SHP77 treated with DMSO at 0.1 percent for 48 hours (cell line): ENCODE measurements at places on chromosomes 13 and 19.
A peak's percentile ranks its signal among the peaks of the same experiment; 100 is the strongest.

- DNase-seq, result no peak
These were observed 330.6 kb downstream of the KCNRG start for GRCh38 chr13:50345804-50346203.

GRCh38 chr19:10864538-10864899, 6.8 kb upstream of the CARM1 start:
- DNase-seq, result no peak

- no peak for DNase-seq
These were observed 242.2 kb upstream of the EDNRB start for GRCh38 chr13:78160793-78161192.

DNA sequence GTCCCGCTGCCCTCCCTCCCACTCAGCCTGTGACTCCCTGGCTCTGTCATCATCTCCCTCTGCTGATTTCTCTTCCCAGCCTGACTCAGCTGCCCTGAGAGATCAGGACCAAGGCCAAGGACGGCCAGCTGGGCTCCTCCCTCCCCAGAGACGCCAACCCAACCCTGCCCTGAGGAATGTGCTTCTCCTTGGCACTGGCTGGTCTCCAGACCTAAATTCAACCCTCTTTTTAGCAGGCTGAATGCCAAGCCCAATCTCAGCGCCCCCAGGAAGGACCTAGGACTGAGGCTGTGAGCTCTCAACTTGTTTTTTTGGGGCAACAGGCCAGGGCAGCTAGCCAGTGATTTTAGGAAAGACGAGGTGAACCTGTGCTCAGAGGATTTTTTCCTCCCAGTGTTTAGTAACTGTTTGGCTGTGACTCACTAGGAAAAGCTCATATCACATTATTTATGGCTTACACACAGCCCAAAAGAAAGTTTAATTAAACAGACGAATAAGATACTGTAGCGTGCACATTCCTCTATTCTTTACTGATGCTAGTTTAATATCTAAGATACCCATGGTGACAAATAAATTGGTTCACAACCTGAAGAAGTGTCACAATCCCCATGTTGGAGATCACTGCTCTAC, 7.4 kb upstream of the IGFL1 start:
- no peak for DNase-seq

GRCh38 chr19:56712611-56713276, 41.2 kb upstream of the ZNF835 start:
- DNase-seq, result no peak

- no peak for DNase-seq
These were observed 1.3 kb downstream of the LAMP1 start for GRCh38 chr13:113298043-113298945.

- no peak for DNase-seq
These were observed 204.4 kb upstream of the SERP2 start for GRCh38 chr13:44169018-44169911.

DNA sequence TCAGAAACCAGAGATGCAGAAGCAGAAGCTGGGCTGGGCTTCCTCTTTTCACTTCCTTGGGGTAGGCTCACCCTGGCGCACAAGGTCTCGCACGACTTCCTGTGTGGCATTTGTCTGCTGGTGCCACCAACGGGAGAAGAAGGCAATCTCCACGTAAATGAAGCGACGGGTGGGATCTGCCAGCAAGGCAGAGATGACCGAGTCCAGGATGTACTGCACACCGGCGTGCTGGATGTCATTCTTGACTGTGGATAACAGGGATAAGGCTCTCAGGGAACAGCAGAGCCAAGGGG, 1.3 kb downstream of the MAN2B1 start:
- DNase-seq, result no peak

GRCh38 chr19:40578442-40578908, 1.8 kb downstream of the SHKBP1 start:
- DNase-seq, result no peak

GRCh38 chr13:42215578-42216421, 56.2 kb upstream of the AKAP11 start:
- DNase-seq, result peak; percentile 5

GRCh38 chr13:49681842-49682435, 9.3 kb downstream of the EBPL start:
- DNase-seq, result no peak

DNA sequence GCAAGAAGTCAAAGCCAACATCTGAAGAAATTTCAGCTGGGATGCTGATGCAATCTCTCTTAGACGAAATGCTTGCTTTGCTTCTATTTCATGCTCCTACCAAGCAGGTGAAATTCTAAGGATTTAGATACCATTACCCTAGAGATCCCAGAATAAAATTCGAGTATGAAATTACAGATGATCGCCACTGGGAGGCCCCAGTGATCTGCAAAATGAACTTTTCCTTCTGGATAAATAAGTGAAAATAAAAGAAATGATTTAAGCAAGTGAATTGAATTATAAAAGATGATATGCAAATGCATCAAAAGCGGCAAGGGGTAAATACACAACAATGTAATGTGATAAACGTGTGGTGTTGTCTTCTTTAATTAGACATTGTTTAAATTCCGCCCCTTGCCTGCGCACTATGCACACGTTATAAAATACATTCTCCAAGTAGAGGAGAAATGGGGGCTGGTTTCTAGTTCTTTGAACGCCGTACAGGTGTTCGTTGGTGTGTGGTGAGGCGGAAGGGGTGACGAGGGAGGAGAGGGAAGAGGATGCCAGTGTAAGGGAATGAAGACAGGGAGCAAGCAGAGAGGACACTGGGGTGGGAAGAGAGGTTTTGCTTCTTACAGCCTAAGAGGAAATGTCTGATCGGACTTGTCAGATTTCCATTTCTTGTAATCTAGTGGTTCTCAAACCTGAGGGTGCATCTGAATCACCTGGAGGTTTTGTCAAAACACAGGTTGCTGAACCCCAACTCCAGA, 58.0 kb downstream of the ERCC5 start:
- no peak for DNase-seq

DNA sequence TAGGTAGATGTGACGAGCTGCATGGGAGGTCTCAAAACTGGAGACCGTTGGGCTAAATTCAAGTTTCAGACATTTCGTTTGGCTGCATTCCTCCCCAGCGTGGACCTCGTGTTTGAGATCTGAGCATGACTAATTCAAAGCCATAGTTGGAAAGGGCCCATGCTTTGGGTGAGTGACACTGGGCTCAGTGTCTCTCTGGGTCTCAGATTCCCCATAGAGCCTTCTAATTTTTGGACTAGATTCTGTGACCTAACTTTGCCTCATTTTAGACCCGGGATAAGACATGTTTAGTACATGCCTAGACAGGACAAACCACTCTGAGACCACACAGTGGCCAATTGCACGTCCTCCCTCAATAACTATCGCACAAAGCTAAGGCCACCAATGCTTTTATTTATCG, 16.6 kb downstream of the CKM start:
- DNase-seq, result no peak

DNA sequence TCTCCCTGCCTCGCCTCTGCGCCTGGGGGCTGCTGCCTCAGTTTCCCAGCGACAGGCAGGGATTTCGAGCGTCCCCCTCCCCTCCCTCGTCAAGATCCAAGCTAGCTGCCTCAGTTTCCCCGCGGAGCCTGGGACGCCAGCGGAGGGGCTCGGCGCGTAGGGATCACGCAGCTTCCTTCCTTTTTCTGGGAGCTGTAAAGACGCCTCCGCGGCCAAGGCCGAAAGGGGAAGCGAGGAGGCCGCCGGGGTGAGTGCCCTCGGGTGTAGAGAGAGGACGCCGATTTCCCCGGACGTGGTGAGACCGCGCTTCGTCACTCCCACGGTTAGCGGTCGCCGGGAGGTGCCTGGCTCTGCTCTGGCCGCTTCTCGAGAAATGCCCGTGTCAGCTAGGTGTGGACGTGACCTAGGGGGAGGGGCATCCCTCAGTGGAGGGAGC, 722 bp upstream of the ICAM1 start:
- no peak for DNase-seq

DNA sequence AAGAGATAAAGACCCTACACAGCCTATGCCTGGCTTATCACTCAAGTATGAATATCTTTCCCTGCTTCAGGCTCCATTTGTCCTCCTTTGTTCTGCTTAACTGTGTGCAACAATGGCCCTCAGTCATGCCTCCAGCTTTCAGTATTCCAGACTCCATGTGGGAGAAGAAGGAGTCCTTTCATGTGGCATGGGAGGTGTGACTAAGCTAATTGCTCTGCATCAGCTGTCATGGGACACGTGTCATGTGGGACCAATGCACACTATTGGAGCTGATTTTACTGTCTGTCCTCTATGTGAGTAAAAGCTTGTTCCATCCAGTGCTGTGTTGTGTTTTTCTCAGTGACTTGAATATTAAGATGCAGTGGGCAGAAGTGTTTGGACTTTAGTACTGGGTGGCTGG, 1198.3 kb downstream of the OLFM4 start:
- DNase-seq, result no peak

DNA sequence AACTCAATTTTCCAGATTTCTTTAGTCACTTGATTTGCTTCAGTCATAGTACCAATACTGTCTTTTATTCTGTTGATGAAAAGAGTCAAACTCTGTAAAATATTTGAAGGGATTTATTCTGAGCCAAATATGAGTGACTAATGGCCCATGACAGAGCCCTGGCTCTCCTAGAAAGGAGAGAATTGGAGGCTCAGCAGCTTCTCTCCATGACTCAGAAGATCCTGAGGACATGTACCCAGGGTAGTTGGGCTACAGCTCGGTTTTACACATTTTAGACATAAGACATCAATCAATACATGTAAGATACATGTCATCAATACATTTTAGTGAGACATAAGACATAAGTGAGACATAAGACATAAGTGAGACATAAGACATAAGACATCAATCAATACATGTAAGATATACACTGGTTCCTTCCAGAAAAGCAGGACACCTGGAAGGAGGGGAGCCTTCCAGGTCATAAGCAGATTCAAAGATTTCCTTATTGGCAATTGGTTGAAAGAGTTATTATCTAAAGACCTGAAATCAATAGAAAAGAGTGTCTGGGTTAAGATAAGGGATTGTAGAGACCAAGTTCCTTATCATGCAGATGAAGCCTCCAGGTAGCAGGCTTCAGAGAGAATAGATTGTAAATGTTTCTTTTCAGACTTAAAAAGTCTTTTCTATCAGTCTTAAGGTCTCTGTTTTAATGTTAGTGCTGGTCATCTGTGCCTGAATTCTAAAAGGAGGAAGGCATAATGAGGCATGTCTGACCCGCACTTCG, 179.8 kb upstream of the RFC3 start:
- DNase-seq, result no peak

GRCh38 chr13:51714663-51715168, 89.2 kb downstream of the DHRS12 start:
- DNase-seq, result no peak

- no peak for DNase-seq
These were observed 1.4 kb downstream of the FFAR2 start for GRCh38 chr19:35449359-35450043.

GRCh38 chr19:16614941-16615340, 13.1 kb downstream of the MED26 start:
- DNase-seq, result no peak

DNA sequence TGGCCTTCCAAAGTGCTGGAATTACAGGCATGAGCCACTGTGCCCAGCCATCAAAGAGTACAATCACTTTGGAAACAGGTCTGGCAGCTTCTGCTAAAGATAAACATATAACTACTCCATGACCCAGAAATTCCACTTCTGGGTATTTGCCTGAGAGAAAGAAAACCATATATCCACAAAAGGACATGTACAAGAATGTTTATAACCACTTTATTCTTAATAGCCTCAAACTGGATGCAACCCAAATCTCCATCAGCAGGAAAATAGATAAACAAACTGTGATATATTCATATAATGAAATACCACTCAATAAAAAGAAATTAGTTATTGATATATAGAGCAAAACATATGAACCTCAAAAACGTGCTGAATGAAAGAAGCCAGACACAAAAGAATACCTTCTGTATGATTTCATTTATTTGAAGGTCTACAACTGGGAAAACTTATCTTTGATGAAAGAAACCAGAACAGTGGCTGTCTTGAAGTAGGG, 40.5 kb downstream of the TEX26 start:
- no peak for DNase-seq

DNA sequence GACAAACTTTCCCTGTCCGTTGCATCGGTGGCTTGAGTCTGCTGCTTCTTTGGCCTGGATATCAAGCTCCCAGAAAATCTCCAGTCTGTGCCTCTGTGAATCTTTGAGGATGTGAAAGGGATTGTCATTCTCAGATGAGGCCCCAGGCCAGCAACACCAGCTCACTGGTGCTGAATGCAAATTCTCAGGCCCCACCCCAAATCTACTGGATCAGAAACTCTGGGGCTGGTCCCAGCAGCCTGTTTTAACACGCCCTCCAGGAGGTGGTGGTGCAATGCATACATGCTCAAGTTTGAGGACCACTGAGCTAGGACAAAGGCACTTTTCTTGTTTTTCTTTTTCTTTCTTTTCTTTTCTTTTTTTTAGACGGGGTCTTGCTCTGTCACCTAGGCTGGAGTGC, 23.6 kb downstream of the TNFSF11 start:
- DNase-seq, result no peak

DNA sequence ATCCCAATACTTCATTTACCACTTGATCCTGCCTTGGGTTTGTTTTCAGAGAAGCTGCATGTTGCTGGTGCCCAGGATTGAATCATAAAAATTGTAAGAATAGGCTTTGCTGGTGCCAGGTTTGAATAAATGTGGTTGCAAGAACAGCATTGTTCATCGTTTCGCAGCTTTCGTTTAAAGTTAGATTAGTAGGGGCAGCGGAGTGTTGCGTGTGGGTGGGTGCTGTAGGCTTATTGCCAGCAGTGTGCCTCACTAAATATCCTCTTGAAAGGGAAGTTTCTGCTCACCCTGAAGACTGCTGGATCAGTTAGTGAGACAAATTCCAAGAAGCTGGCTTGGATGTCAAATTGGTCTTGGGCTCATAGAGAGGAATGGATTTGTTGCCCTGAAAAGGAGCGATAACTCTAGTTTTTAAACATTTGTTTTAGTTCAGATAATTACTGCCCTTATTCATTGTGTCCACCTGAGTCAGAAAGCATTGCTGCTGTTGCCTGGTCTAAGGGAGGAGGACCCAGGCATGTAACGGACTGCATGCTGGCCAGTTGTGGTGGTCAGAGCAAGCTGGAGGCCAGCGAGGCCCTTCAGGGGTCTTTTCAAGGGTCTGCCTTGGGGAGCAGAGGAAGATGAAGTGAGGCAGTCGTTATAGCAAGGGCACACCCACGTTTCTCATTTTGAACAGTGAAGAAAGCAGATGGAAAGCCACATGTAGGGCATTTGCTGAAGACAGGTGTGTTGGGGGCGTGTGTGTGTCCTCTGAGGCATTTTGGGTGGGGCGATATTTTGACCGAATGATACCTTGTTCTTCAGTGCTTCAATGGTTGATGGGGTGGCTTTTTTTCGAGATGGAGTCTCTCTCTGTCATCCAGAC, 8.5 kb downstream of the ILF3 start:
- no peak for DNase-seq

GRCh38 chr13:110110783-110111182, 196.2 kb downstream of the COL4A1 start:
- DNase-seq, result no peak

- DNase-seq, result no peak
These were observed 445.8 kb downstream of the SUCLA2 start for GRCh38 chr13:47555235-47555634.

DNA sequence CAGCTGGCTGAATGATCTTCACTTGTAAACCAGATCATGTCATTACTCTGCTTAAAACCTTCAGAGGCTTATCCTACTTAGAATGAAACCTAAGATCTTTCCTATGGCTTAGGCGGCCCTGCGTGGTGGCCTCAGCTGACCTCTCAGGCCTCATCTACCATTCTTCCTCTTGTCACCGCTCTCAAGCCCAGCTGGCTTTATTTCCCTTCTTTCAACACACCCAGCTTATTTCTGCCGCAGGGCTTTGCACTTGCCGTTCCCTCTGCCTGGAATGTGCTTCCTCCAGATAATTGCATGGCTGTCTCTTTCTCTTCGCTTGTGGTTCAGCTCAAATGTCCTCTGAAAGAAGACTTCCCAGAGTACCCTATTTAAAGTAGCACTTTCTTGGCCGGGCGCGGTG, 3.6 kb upstream of the ASF1B start:
- no peak for DNase-seq

- no peak for DNase-seq
These were observed 1209.7 kb upstream of the PCDH20 start for GRCh38 chr13:62625214-62625881.
